Spinal cord (tissue), 10 donors: ENCODE measurements at places on chromosomes 13 and 19.

DNA sequence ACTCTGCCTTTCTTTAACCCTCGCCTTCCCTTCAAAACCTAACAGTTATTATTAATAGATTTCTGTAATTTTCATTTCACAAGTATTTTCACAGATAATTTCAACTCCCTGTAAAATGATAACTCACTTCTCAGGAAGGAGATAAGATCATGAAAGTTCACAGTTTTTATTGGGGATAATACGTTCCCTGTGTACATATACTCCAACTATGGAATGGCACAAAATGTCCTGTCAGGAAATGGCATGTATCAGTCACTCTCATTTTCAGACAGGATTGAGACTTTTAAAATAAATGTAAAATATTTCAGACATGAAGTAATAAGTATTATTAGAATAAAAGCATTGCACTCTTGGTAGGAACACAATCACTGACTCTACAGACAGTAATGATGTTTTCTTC lies 932 bp upstream of the TRAPPC2B start:
- peak; percentile 4 for DNase-seq
- H3K27ac ChIP-seq, result peak overlapping the region; percentile 94

- peaks cover 4% of the 10 kb centered on the region for H3K4me1 ChIP-seq
- peaks cover 32% of the 10 kb centered on the region for H3K36me3 ChIP-seq
- H3K4me3 ChIP-seq, result no peak within 1 kb of the TSS
- DNase-seq, result no peak
- no peaks in the 10 kb centered on the region for H3K27me3 ChIP-seq
Measured at GRCh38 chr19:750640-751423, at the start of gene MISP. Gene MISP, plus strand, starts transcription at chr19:751112. Its CDS starts 5,835 bp downstream, at chr19:756947.

GRCh38 chr13:31207661-31208552 lies 8.1 kb downstream of the B3GLCT start:
- no peaks in the 10 kb centered on the region for H3K36me3 ChIP-seq
- H3K4me3 ChIP-seq, result no peak overlapping the region

- no peaks in the 10 kb centered on the region for H3K4me1 ChIP-seq
- H3K27me3 ChIP-seq, result no peaks in the 10 kb centered on the region
- H3K27ac ChIP-seq, result no peak overlapping the region
- H3K36me3 ChIP-seq, result no peaks in the 10 kb centered on the region
- H3K4me3 ChIP-seq, result no peak overlapping the region
- no peak for DNase-seq
Measured at GRCh38 chr13:108681986-108682575, 52.7 kb downstream of the MYO16 start.

- H3K4me1 ChIP-seq, result peaks cover under 1% of the 10 kb centered on the region
- no peak overlapping the region for H3K4me3 ChIP-seq
- no peak for DNase-seq
- H3K27me3 ChIP-seq, result no peaks in the 10 kb centered on the region
- H3K36me3 ChIP-seq, result no peaks in the 10 kb centered on the region
Measured at GRCh38 chr13:22945321-22946226, 235.2 kb upstream of the SGCG start.

DNA sequence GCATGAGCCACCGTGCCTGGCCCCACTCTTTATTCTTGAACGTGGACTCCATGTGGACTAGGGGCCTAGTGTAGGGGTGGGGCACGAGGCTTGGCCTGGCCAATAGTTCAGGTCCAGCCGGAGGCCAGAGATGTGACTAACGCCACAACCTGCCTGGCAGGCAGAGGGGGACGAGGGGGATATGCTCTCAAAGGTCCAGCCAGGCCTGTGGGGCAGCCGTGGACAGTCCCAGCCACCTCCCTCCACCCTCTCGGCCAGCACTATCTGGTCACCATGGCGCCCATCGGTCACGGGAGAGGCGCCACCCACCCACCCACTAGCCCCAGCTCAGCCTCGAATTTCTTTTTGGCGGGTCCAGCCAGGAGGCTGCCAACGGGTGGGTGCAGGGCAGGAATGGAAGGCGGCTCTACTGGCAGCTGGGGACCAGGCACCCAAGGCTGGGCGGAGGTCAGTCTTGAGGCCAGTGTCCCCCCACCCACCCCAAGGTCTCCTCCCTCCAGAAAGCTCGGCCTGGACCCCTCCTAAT lies 2.2 kb upstream of the CERS1 start:
- no peak for DNase-seq
- H3K36me3 ChIP-seq, result peaks cover 54% of the 10 kb centered on the region

DNA sequence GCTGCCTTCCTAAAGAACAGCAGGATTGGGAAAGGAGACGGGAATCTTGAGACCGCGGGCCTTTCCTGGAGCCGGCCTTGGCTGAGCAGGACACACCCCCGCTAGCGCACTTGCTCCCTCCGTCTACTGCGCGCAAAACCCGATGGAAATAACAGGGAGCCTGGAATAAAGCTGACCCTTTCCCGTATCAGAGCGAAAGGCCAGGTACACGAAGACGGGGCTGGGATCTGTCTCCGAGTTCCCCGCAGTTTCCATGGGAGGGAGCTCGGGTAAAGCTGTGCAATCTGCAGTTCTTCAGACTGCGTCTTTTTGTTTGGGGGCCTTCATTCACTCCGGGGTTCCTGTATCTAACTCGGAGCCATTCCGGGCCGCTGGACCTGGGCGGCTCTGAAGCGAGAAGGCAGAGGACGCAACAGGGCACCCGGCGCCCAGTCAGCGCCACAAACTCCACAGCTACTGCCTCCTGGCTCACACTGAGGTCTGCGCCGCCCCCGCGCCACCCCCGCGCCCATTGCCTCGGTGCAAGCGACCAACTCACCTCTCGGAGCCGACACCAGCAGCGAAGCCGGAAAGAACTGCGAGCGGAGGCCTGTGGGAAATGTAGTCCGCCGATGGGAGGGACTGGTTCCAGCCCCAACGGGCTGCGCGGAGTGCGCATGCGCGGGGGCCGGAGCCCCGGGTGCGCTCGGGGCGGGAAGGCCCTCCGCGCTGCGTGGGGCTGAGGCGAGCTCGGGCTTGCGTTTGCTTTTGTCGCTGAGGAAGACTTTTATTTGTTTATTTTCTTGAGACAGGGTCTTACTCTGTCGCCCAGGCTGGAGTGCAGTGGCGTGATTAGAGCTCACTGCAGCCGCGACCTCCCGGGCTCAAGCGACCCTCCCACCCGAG lies at the start of gene ZFP14:
TSS of gene ZFP14 (minus strand) at position 577 of the 885 bp plus-strand sequence. CDS start 11,309 bp downstream, outside the sequence.
- H3K4me1 ChIP-seq, result peaks cover 12% of the 10 kb centered on the region
- peak within 1 kb of the TSS; percentile 88 for H3K27ac ChIP-seq
- no peaks in the 10 kb centered on the region for H3K27me3 ChIP-seq

- no peaks in the 10 kb centered on the region for H3K4me1 ChIP-seq
- no peak overlapping the region for H3K27ac ChIP-seq
- H3K36me3 ChIP-seq, result no peaks in the 10 kb centered on the region
- H3K4me3 ChIP-seq, result no peak overlapping the region
Measured at GRCh38 chr13:91053318-91054065, 294.0 kb upstream of the MIR17HG start.

- H3K4me3 ChIP-seq, result no peak overlapping the region
- DNase-seq, result no peak
- peaks cover 35% of the 10 kb centered on the region for H3K27me3 ChIP-seq
- H3K27ac ChIP-seq, result no peak overlapping the region
- H3K36me3 ChIP-seq, result peaks cover 38% of the 10 kb centered on the region
Measured at GRCh38 chr19:45151320-45151719, 9.5 kb downstream of the NKPD1 start.

GRCh38 chr19:18282021-18282787 lies 782 bp upstream of the JUND start:
- no peaks in the 10 kb centered on the region for H3K27me3 ChIP-seq
- H3K27ac ChIP-seq, result peak overlapping the region; percentile 98
- peaks cover 40% of the 10 kb centered on the region for H3K4me1 ChIP-seq

DNA sequence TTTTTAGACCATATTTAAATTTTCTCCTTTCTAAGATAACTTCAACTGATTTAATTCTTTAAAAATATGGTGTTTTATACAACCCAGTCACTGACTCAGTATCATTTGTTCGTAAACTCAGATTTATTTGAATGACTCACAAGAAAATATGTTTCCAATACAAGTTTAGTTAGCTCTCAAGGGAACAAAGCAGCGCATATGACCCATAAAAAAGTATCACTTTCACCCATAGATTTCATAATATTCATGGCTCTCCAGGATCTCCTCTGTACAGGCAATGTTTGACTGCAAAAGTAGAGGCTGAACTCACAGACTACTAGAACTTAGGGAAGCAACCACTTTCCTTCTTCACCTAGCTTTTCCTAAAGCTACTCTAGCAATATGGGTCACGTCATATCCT lies 405.6 kb upstream of the PCDH9 start:
- no peaks in the 10 kb centered on the region for H3K4me1 ChIP-seq
- no peak overlapping the region for H3K27ac ChIP-seq
- H3K27me3 ChIP-seq, result no peaks in the 10 kb centered on the region
- H3K36me3 ChIP-seq, result no peaks in the 10 kb centered on the region
- no peak for DNase-seq
- no peak overlapping the region for H3K4me3 ChIP-seq

- H3K4me3 ChIP-seq, result no peak overlapping the region
- no peaks in the 10 kb centered on the region for H3K4me1 ChIP-seq
- no peak overlapping the region for H3K27ac ChIP-seq
- no peaks in the 10 kb centered on the region for H3K27me3 ChIP-seq
- no peaks in the 10 kb centered on the region for H3K36me3 ChIP-seq
Measured at GRCh38 chr13:36475468-36475867, 43.2 kb downstream of the CCNA1 start.

DNA sequence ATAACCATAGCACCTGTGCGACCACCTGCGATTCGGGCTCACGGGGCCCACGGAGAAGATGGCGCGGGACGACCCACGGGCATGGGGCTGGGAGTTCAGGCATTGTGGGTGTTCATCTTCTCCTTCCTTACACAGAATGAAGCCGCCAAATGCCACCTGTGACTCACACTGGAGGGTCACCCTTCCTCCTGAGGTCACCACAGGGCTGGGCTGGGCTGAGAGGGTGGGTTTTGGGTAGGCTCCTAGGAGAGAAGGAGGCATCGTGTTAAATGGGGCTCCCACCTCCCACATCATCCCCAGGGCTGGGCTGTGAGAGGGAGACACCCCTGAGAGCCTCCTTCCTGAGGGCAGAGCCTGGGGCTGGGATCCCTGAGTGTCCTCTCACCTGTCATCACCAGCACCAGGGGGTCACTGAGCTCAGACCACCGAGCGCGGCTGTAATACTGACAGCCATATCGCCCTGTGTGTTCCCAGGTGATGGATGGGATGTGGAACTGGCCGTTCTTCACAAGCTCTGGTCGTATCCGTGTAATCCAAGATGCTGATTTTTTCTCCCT lies 1.4 kb downstream of the LILRB2 start:
- no peaks in the 10 kb centered on the region for H3K36me3 ChIP-seq
- H3K4me3 ChIP-seq, result no peak overlapping the region
- no peak for DNase-seq

DNA sequence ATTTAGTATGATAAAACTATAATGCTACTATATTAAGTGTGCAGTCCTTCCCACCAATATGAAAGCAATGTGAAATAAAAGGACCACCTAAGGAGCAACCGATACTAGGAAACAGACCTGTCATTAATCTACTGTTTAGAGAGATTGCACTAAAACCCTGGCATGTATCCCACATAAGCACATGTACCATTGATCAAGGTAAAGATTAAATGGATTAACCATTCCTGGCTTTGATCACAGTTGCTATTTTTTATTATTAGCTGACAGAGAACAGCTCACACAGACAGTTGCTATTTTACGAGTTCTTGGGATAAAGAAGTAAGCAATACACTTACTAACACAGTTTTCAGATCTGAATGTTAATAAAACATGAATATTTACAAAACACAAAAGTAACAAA lies 57.7 kb upstream of the ZDHHC20 start:
- H3K4me3 ChIP-seq, result no peak overlapping the region
- no peaks in the 10 kb centered on the region for H3K27me3 ChIP-seq
- no peaks in the 10 kb centered on the region for H3K4me1 ChIP-seq
- peaks cover 3% of the 10 kb centered on the region for H3K36me3 ChIP-seq

DNA sequence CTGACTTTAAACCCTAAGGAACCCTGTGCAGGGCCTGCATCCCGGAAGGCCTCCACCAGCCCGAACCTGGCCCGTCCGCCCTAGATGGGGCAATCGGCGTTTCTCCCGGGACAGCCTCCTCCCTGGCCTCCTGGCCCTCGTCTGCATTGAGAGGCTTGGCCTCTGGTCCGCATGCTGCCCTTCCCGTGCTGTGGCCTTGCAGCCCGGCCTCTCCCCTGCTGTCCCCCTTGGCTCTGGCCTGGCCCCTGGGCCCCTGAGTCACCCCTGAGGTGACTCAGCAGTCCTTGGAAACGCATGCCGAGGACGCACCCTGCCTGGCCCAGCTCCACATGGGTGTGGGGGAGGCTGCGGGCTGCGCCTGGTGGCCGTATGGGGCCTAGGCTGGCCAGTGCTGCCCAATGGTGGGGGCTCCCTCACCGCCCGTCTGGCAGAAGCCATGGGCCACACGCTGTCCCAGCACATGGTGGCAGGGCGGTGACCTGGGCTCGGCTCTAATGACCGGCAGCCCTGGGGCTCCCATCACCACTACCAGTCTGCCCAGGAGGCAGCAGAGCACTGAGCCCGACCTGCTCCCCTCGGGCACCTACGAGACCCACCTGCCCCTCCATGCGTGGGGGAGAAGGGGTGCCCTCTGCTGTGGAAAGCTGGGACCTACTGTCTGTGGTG lies 25.7 kb downstream of the SH3GL1 start:
- no peaks in the 10 kb centered on the region for H3K27me3 ChIP-seq
- H3K27ac ChIP-seq, result peak overlapping the region; percentile 89
- peaks cover 90% of the 10 kb centered on the region for H3K4me1 ChIP-seq
- no peak overlapping the region for H3K4me3 ChIP-seq

GRCh38 chr19:1213391-1214286 lies 8.1 kb downstream of the STK11 start:
- peak overlapping the region; percentile 62 for H3K27ac ChIP-seq
- peaks cover 79% of the 10 kb centered on the region for H3K36me3 ChIP-seq
- H3K4me3 ChIP-seq, result no peak overlapping the region
- no peaks in the 10 kb centered on the region for H3K27me3 ChIP-seq
- DNase-seq, result no peak

DNA sequence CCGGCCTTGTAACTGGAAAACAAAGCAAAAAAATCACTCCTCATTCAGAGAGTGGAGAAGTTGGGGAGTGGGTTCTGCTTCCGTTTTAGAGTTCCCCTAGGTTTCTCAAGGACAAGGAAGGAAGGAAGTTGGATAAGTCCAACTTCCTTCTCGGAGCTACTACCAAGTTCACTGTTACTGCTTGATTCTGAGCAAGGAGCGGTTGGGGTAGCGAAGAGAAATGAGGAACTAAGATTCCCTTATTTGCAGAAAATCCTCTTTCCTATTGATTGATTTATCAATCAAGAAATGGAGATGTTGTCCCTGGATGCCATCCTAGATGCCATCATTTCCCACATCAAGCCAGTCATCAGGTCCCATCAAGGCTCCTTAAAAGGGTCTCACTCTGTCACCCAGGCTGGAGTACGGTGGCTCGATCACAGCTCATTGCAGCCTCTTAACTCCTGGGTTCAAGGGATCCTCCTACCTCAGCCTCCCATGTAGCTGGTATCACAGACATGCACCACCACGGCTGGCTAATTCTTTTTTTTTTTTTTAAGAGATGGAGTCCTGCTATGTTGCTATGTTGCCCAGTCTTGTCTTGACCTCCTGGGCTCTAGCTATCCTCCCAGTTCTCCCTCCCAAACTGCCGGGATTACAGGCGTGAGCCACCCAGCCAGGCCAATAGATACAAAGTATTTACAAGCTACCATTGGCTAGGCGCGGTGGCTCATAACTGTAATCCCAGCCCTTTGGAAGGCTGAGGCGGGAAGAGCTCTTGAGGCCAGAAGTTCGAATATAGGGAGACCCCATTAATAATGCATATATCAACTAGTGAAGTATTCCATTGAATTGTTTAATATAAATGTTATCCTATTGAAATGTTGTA lies 809 bp upstream of the B9D2 start:
- peak overlapping the region; percentile 100 for H3K27ac ChIP-seq
- peaks cover 7% of the 10 kb centered on the region for H3K36me3 ChIP-seq
- DNase-seq, result no peak
- peaks cover 13% of the 10 kb centered on the region for H3K4me1 ChIP-seq
- H3K4me3 ChIP-seq, result peak overlapping the region; percentile 88

- peak; percentile 91 for DNase-seq
- H3K27ac ChIP-seq, result no peak overlapping the region
- peaks cover 10% of the 10 kb centered on the region for H3K4me1 ChIP-seq
- H3K36me3 ChIP-seq, result no peaks in the 10 kb centered on the region
Measured at GRCh38 chr13:94825507-94825906, 113.2 kb upstream of the SOX21 start.
